ENCODE measurements at places on chromosomes 5 and 9.

DNA sequence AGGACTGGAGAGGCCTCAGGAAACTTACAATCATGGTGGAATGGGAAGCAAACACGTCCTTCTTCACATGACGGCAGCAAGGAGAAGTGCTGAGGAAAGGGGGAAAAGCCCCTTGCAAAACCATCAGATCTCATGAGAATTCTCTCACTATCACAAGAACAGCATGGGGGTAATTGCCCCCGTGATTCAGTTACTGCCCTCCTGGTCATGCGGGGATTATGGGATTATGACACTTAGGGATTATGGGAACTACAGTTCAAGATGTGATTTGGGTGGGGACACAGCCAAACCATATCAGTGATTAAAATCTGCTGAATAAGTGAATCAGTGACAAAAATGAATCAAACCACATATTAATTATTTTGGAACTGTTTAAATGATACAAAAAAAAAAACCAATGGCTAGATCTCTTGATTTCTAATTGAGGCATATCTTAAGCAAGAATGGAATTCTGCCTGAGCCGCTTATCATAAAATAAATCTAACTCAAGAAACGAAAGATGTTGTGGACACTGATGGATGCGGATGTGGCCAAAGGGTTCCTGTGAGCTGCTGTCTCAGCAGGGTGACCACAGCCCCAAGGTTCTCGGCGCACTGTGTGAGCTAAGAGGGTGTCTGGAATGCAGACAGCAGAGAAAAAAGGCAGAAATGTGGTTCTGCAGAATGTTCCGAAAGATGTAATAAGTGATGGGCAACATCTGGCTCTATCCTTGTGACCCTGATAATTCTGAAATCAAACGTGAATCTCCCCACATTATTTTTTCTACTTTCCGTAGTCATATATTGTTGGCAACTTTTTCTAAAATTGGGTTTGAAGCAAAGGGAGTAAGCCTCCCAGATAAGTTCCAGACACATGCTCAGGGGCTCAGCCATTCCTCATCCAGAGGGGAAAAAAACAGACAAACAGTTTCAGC, 107.2 kb upstream of the ICE1 start:
- DNase-seq = peak; percentile 74

- DNase-seq = no peak
Observed at GRCh38 chr5:124976086-124976485, 229.6 kb upstream of the ZNF608 start.

GRCh38 chr5:72476275-72476674, 30.9 kb downstream of the ZNF366 start:
- no peak for DNase-seq

DNA sequence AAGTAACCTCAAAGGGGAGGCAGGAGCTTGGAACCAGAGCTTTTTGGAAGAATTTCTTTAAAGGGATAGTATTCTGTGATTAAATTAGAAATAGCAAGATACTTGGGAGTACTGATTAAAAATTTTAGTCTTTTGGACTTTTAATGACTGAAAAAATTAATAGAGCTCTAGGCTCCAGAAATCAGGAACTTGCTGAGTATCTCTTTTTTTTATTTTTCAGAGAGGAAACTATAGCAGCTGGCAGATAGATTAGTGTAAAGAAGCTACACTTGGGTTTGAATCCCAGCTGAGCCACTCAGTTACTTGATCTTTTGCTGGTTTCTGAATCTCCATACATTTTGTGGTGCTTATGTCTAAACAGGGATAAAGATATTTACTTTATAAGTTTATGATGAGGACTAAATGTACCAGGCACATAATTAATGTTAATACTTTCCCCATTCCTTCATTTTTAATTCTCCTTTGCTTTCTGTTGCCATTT, 94.2 kb upstream of the TNC start:
- DNase-seq = no peak

- DNase-seq = peak; percentile 85
Observed at GRCh38 chr5:139651853-139652787, 4.0 kb downstream of the CXXC5 start.

- no peak for DNase-seq
Observed at GRCh38 chr5:95162231-95162992, 122.5 kb downstream of the MCTP1 start.

GRCh38 chr5:6584727-6585126, 48.1 kb downstream of the NSUN2 start:
- no peak for DNase-seq

DNA sequence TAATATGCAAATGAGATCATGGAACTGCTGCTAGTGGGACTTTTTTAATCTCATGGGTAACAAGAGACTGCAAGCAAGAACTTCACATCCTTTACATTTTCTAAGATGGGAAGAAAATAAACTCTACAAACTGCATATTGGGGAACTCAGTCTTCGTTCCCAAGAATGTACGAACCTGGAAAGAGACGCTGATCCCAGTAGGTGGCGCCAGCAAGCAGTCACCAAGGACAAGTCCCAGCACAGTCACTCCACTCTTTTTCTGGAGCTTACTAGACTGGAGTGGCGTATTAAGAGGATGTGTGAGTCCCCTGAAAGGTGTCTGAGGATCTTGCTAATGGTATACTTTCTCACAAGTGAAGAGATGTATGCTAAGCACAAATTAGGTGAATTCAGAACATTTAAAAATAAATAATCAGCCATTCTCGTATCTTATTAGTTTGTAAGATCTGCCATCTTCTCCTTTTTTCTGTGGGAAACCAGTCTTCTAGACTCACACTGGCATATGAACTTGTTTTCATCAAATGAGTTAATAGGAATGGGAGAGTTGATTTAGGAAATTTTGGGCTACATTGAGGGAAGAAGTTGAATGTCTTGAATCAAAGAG, 16.0 kb upstream of the PUM3 start:
- DNase-seq = peak; percentile 79

- DNase-seq = no peak
Observed at GRCh38 chr5:22053195-22053594, 799.9 kb downstream of the CDH12 start.

DNA sequence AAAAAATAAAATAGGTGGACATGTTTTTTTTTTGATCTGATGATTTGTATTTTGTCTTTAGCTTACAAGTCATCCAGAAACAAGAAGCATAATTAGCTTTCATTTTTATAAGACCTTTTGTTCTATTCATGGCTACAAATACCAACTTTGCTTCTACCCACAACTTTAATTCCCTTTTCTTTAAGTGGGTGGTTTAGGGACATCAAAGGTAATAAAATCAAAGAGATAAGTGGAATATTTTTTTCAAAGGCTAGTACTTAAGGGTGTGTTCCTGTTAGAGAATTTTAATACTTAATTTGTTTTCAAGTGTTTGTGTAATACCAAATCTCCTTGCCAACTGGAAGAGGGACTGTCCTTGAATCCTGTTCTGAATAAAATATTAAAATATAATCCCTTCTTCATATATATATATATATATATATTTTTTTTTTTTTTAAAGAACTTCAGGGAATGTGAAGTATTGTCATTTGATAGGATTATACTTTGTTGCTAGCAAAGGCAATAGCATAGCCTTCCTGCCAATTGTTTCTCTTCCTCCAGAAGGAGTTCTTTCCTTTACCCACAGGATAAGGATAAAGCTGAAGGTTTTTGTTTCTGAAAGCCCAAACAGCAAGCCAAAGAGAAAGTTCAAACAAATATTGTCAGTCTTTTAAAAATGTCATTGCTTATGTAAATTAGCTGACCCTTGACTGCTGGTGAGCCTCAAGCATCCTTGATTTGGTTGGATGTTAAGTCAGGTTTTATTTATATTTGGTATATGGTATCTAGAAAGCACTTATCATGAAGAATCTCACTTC, 108.9 kb downstream of the PAM start:
- DNase-seq = no peak

DNA sequence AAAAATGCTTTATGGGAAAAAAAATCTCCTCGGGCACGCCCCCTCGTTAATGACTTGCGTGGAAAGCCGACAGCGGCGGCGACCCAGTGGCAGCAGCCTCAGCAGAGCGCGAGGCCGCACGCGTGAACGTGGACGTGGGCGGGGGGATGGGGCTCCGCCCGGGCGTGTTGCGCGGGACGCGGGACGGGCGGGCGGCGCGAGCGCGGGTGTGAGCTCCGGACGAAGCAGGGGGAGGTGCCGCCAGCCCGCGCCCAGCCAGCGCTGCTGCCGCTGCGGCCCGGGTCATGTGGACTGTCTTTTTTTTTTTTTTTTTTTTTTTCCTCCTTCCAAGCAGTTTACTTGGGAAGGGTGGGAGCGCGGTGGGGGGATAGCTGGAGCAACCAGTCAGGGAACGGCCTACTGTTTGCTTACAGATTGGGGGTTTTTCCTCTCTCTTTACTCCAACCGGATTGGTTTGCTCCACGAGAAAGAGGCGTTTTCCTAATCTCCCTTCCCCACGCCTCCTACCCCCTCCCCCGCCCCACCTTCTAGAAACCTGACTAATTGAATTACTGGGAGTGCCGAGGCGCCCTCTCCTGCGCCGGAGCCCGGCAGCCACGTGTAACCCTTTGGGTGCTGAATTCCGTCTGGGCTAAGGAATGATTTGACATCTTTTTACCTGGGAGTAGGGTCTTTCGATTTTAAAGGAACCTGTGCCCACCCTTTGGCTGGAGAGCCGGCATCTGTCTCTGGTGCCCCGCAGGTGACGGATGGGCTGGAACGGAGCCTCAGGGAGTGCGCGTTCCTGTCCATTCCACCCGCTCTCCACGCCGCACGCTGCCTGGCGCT, 1.7 kb upstream of the EFNA5 start:
- DNase-seq = peak; percentile 97

DNA sequence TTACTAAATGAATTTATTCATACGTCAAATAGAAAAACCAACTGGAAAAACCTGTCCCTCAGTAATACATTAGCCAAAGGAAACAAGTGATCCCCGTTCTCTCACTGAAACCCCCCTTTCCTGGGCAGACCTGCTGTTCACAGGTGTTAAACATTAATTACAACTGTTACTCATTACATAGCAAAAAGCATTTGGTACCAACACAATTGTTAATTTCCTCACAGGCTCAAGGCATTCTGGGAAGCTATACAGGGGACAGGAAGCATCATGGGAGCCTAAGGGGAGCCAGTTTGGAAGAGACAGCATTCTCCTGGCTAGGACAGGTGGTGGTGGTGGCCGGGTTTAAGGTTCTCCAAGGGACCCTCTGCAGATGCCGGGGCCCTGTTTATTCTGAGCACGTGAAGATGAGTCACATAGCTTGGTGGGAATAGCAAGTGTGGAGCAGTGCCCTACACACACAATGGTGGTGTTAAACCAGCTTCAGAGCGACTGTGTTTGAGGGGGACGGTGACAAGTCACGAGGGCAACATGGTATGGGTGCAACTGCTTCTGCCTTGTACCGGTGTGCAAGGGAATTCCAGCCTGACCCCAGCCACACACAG, 62.6 kb upstream of the SLC25A51 start:
- DNase-seq = no peak

DNA sequence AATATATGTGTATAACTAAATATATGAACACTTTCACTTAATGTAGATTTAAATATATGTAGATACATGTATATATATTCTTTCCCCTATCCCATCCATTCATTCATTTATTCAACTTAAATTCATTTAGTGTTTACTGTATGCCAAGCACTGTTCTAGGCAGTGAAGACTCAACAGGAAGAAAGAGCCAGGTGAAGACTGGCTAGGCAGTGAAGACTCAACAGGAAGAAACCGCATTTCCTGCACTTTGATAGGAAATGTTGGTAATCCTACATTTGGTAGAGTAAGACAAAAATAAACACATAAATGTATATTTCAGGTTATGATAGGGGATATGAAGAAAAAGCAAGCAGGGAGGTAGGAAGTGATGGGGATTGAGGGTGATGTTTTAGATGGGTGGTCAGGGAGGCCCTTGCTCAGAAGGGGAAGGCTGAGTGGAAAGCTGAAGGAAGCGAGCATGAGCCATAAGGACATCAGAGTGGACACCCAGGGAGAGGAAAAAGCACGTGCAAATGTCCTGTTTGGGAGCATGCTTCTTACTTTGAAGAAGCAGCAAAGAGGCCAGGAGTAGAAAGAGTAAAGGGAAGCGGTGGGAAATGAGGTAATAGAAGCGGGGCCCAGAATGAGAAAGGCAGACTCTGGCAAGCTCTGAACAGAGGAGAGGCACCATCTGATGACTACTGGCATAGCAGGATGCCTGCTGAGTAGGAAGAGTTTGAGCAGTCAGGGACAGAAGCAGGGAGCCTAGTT, 227.8 kb upstream of the MAP3K1 start:
- DNase-seq = no peak

DNA sequence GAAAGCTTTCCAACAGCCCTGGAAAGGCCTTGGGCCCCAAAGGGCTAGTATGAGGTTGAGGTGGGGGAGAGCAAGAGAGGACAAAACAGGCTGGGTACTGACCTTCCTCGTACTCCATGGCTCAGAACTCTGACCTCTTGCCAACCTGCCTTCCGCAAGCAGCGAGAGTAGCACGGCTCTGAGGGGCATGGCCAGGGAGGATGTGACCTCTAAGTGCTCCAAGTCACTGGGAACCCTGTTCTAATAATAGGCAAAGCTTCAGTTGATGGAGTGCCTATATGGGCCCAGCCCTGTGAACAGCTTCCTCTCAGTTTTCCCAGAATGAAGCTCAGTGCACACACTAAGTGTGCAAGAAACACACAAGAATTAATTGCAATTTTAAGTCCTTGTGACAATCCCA, 127.6 kb upstream of the GABRP start:
- DNase-seq = no peak

- peak; percentile 75 for DNase-seq
Observed at GRCh38 chr5:118407958-118408357, 580.4 kb downstream of the DTWD2 start.

GRCh38 chr5:2876183-2876582, 124.7 kb upstream of the IRX2 start:
- DNase-seq = no peak

GRCh38 chr5:159121061-159121460, 21.3 kb upstream of the EBF1 start:
- peak; percentile 57 for DNase-seq

DNA sequence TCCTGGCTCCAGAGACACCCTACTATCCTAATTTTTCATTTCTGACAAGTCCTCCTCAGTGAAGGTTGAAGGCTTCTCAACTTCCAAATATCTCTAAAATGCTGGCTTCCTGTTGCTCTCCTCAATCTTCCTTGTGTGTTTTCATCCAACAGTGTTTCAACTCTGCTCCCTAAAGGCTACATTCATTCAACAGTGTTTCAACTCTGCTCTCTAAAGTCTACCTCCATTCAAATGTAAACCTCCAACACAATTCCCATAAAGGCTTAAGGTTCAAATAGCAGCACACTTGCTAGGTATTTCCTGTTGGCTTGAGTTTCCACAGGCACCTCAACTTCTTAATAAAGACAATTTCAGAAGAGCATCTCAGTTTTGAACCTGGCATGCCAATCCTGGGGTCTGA, 164.8 kb downstream of the HINT1 start:
- DNase-seq = no peak

DNA sequence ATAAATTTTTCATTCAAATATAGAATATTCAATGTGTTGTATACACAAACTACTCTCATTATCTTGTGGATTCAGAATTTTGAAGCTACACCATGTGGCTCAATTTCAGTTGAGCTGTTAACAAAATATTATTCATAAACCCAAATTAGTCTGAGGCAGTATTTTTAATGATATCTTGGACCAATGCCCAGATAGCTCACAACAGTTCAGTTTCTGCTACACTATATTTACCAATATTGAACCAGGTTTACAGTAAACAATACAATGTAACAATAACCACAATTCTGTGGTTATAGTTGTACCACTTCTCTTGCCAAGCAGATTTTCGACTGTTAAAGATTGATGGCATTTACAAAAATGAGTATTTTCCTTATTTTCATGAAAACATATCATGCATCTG, 99.9 kb downstream of the SSBP2 start:
- DNase-seq = no peak

Measured in NCI-H82 (cell line).